ENCODE measurements at places on chromosomes 2 and 18. TPM values are rescaled to one million over a fixed set of nuclear protein-coding genes. Genes with fewer than 3 reads are reported as not detected.

Gene IHH
- 0.15 TPM for total RNA-seq

Gene OR6B2
- not detected for total RNA-seq

DNA sequence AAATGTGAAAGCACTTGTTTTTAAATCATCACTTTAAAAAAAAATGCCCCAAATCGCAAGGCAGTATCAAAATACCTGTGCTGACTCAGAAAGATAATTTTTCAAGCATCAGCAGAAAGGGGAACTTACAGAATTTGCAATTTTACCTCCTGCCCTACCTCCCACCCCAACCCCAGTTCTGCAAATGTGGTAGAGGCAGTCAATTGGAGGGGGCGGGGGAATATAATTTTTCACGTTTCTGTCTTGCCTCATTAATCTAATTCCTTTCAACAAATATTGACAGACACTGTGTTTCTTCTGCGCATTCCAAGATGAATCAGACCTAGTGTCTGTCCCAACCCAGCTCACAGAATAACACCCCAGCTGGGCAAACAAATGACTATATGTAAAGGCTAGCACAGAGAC lies 76.8 kb downstream of the ALPK2 start:
- no peak for DNase-seq

DNA sequence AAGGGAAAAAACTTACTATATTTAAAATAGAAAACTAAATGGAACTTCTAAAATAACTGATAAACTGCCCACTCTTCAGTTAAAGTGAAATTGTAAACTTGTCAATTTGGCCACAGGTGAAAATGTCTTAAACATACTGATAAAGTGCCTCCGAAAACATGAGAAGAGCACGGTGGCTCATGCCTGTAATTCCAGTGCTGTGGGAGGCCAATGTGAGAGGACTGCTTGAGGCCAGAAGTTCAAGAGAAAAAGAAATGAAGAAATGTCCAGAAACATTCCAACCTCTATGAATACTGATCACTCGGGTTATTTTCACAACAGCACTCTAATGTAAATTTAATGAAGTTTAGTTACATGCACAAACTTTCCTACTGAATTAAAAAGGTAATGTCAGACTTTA lies 63.4 kb upstream of the DNER start:
- DNase-seq = no peak

- peak; percentile 68 for DNase-seq
Observed at GRCh38 chr18:31555971-31556747, 35.5 kb upstream of the TTR start.

- DNase-seq = no peak
Observed at GRCh38 chr2:40201425-40201824, 250.5 kb downstream of the SLC8A1 start.

GRCh38 chr18:23619388-23619881 lies 33.1 kb upstream of the NPC1 start:
- DNase-seq = no peak

Gene ESPNL
- 0.72 TPM for total RNA-seq

Gene MTCL1
- 8.9 TPM for total RNA-seq

GRCh38 chr2:201835066-201835465 lies 28.7 kb downstream of the CDK15 start:
- DNase-seq = no peak

Gene PPP4R3B
- 49.8 TPM for total RNA-seq

DNA sequence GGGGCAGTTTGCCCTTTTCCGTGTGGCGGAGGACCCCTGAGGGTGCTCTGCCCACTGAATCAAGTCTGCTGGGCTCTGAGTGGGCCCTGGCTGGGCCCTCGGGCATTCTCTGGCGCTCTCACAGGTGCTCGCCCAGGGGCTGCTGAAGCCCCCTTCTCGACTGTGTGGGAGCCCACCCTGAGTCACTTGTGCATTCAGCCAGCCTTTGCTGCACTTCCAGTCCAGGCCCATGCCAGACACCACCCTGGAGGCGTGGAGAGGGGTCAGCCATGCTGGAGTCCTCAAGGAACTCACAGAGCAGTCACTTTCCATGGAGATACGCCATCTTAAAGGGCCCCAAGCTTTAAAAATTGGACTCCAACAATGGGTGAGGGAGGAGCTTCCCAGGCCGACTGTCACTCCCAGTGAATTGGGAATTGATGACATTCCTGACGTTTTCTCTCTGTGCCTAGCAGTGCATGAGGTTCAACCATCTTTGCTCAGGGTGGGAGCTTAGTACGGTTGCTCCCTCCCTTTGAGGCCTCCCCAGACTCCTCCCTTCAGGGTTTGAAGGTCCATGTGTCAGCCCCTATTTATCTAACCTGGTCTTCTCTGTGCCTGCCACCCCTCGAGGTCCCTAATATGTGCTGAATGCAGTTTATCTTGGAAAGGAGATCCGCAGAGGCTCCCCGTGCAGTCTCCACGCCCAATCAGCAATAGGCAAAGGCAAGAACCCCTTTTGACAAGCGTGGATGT lies 71.8 kb upstream of the HS6ST1 start:
- no peak for DNase-seq

DNA sequence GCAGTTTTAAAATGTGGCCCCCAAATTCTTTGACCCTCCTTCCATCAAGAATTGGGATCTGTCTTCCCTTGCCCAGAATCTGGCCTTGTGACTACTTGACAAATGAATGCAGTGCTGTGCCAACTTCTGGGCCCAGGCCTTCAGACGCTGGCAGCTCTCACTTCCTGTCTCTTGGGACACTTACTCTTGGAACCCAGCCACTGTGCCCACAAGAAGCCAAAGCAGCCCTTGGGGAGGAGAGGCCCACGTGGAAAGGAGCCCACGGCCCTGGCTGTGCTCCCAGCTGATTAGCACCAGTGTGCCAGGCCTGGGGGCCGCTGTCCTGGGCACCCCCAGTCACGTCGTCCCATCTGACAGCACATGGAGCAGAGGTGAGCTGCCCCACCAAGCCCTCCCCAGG lies 56.6 kb downstream of the RPL37A start:
- peak; percentile 88 for DNase-seq

- DNase-seq = peak; percentile 81
Observed at GRCh38 chr2:72579591-72580180, 246.1 kb downstream of the EXOC6B start.

Gene GCG
- total RNA-seq = not detected

- DNase-seq = no peak
Observed at GRCh38 chr2:17899871-17900270, 21.4 kb downstream of the KCNS3 start.

Gene STRN
- 36.1 TPM for total RNA-seq

GRCh38 chr18:31549416-31549815 lies 42.3 kb upstream of the TTR start:
- peak; percentile 6 for DNase-seq

- no peak for DNase-seq
Observed at GRCh38 chr2:170456914-170457313, 258.2 kb upstream of the SP5 start.

- DNase-seq = no peak
Observed at GRCh38 chr2:47112665-47113435, 42.3 kb downstream of the STPG4 start.

Gene CMPK2
- 4.6 TPM for total RNA-seq

Gene GPR45
- total RNA-seq = not detected

Gene NYAP2
- not detected for total RNA-seq

DNA sequence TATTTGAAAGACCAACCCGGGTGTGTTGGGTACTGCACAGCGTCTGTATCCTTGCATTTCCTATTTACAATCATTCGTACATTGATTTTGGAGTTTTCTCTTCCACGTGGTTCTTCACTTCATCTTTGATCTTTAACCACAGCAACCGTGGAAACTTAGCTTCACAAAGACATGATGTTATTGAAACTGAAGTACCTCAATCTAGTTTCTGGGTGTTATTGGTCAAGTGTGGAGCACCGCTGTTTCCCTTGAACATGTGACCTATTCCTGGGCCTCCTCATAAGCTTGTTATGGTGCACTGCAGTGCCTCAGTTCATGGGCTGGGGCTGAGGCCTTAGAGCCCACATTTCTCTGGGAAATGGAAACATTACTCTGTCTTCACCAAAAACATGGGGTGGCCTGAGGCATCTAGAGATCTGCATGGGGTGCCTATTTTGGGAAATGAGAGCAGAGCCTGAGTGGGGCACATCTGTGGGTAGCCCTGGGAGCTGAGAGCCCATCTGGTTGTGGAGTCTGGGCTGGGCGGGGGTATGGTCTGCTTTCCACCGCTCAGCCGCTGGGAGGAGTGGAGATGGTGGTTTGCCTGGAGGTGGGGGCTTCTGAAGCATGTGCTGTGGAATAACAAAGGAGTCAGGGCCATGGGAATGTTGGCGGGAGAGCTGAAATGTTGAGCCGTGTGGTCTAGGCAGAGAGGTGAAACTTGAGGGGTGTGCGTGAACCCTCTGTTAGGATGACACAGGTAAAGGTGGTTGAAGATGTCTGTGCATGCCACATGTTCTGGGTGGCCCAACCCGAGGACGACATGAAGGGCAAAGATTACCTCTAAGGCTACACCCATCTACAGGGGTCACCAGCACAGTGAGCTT lies 37.4 kb downstream of the ZNF236 start:
- DNase-seq = no peak

DNA sequence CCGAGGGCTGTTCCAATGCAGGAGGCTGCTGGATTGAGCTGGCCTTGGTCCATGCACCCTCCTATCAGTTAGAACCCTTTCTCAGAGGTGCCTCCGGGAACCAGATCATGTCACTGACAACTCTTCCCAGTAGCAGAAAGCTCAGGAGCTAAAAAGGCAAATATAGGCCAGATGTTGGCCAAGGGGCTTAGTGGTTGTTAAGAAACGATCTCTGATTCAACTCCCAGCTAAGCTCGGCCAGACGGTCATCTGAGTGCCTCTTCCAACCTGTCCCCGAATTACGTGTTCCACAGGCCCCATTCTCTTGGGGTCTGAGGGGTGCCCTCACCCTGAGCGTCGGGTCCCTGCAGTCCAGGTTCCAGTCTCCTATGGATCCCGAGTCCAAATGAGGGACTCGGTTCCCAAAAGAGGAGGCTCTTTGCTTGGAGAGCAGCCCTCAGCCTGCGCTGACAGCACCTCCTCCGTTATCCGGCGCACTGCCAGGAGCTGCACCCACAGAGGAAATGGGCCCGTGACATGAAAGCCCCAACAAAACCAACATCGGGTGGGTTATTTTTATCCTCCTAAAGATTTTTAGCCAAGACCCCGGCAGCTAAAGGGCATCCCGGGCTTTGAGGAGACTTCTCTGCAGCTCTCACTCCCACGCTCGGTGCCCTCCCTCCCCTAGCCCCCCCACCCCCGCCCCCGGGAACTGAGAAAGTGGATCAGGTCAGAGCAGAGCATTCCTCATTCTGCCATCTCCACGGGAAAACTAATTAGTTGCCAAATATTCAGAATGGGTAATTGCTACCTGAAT lies 106.6 kb upstream of the ID2 start:
- DNase-seq = no peak

Gene DNER
- total RNA-seq = 9.2 TPM

Gene GAD1
- 0.70 TPM for total RNA-seq

Gene CDK5R2
- 0.44 TPM for total RNA-seq

- DNase-seq = no peak
Observed at GRCh38 chr2:127663566-127664064, 11.7 kb downstream of the LIMS2 start.

GRCh38 chr2:222532315-222532714 lies 108.0 kb downstream of the SGPP2 start:
- no peak for DNase-seq

Gene TMEM37
- 13.8 TPM for total RNA-seq

DNA sequence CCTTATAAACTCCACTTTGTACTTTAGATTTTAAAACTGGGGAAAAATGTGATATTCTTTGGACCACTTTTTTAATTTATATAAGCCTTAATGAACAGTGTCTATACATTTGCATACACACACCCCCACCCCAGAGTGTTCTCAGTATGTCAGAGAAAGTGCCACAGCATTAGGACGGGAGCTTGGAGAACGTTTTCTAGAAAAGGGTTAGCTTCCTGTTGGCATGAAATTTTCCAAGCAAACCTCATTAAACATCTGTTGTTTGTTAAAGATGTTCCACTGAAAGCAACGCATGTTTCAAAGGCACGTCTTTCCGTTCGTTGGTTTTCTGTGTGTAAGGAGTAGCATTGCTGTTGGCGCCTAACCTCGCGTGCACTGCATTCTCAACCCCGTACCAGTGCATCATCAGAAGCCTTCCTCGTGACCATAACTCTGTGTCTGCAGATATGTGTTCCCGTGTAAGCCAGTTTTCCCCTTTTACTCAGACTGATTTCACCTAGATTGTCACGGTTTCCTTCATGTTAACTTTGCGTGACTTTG lies 228.5 kb downstream of the ALPK2 start:
- peak; percentile 7 for DNase-seq

Measured in A673 (cell line).